ENCODE measurements at places on chromosomes 13 and 19.

- no peak for DNase-seq
These were observed 699 bp downstream of the PTOV1 start for GRCh38 chr19:49851456-49852259.

DNA sequence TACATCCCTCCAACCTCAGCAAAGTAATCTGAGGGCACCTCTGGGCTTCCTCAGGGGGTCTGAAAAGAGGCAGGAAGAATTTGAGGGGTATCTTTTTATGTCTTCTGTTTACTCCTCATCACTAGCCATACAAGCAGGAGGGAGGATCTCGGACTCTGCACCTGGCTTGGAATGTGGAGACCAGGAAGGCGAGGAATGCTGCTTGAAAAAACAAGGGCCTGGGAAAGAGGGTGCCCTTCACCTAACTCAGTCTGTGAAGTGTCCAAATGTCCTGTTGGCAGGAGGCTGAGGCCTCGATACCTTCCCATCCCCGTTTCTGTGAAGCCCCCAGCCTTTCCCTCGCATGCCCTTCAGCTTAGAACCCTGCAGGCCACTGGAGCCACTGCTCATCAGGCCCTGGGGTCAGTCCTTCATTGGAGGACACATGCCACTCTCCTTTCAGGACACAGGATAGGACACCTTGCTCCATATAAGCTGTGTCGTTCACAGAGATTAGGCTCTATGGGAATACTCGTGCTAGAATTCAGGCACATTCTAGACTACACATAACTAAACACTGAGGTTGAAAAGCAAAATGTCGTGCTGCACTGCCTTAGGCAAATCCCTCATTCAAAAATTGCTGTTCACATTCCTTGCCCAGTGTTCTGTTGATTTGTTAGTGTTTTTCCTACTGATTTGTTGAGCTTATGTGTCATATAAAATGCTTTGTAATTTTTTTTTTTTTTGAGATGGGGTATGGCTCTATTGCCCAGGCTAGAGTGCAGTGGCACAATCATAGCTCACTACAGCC, 49.7 kb downstream of the ESD start:
- DNase-seq: no peak

GRCh38 chr13:49214917-49215376, 5.2 kb upstream of the MLNR start:
- peak; percentile 36 for DNase-seq

DNA sequence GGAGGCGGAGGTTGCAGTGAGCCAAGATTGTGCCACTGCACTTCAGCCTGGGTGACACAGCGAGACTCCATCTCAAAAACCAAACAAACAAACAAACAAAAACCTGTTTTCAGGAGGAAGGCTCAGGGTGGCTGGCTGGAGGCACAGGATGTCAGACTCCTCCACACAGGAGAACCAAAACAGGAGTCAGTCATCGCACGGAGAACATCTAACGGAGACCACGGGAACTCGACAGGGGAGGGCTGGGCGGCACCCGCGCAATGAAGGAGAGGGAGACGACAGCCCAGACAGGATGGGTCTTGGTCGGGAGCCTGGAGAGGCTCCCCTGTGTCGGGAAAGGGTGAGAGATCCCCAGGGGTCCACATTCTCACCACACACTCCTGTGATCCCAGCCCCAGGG, 20.8 kb upstream of the SLC7A9 start:
- no peak for DNase-seq

DNA sequence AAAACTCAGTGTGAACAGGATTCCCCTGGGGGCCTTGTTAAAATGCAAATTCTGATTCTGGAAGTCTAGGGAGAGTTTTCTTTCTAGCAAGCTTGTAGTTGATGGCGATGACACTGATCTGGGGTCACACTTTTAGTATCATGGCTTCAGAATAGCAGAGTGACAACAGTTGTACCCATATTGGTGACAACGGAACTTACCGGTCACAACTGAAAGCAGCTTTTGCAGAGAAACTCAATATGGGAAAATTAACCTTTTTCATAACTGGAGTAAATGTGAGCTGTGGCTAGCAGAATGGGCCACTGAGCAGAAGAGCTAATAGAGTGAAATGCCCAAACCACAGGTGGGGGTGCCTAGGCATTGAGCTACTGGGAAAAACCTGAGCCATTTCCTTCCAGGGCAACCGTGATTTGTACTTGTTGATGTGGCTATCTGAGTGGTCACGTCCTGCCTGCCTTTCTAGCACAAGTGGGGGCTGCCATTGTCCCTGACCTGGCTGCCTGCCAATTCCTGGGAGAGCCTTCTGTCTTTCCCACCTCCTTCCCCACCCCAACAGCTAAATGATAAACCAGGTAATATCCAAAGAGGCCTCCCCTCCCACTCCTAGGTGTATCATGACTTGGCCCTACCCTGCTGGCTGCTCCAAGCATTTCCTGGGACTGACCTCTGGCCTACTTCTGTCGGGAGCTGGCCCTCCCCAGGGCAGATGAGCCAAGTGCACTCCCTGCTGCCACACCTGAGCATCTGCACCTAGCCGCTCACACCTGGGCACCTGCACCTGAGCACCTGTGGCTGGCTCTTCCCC, 1.7 kb upstream of the SLC10A2 start:
- no peak for DNase-seq

DNA sequence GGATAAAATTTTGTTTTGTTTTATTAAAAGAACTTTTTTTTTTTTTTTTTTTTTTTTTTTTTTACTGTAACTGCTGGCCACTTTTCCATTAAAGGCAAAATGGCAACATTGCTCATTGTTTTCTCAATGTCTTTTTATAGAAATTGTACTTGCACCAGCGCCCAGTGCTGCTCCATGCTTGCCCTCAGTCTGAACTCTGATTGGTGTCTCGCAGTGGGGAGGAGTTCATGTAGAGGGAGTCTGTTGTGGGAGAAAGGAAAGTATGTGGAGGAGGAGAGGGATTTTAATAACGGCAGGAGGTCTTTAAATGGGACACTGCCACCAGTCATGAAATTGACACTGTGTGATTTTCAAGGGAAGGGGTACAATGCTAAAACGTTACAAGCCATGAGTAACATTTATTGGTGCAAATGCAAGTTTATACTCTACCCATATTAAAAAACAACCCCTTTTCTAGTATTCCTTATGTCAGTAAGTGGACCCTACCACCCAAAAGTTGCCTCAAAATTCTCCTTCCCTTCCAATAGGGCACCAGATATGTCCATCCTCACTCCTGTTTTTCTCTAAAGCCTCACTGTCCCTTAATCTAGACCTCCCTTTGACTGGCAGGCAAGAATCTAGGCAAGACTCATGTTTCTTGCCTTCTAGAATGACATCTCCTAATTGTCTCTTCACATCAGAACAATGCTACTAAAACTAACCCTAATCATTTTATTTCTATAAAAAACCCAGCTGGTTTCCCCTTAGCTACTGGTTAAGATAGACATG, 3.2 kb downstream of the RASL11A start:
- no peak for DNase-seq

DNA sequence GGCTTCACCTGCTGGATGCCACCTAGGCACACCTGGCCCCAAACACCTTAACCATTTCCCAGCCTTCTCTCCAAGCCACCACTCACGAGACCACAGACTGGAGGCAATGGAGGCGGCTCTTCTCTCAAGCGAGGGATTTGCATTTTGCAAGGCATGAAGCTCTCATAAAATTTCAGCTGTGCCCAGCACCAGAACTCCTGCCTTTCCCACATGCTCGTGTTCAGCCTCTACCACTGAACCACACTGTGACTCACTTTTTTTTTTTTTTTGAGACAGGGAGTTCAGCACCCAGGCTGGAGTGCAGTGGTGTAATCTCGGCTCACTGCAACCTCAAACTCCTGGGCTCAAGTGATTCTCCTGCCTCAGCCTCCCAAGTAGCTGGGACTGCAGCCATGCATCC, 10.6 kb downstream of the NANOS3 start:
- no peak for DNase-seq

Measured in CD4-positive, alpha-beta T cell treated with Interleukin-15 for 4 hours (primary cell).